ENCODE measurements at places on chromosomes 5 and 9. TPM values are rescaled to one million over a fixed set of nuclear protein-coding genes. Genes with fewer than 3 reads are reported as not detected.

The MZB1 gene
- 0.57 TPM for total RNA-seq

DNA sequence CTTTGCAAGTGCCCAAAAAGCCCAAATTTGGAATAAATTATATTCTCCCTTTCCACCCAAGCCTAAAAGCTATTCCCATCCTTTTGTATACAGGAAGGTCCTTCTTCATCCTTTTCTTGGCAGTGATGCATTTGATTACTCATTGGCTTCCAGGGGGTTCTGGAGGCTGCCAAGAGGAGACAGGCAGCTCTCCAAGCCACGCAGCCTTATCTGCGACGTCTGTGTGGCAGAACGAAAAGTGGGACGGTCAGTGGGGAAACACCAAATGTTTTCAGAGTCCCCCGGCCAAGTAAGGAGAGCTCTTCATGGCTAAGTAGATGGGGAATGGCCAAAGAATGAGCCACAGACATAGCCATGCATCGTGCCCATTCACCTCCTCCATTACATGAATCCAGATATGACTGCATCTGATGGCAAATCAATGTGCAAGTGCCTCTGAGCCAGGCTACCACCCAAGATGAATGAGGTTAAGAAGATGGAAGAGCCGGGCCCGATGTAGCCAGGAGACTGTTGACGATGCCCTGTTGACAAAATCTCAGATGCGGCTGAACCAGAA, 12.1 kb downstream of the ADAM19 start:
- peaks cover 60% of the 10 kb centered on the region for H3K4me1 ChIP-seq
- peak overlapping the region; percentile 66 for H3K27ac ChIP-seq
- no peak overlapping the region for H3K4me3 ChIP-seq

DNA sequence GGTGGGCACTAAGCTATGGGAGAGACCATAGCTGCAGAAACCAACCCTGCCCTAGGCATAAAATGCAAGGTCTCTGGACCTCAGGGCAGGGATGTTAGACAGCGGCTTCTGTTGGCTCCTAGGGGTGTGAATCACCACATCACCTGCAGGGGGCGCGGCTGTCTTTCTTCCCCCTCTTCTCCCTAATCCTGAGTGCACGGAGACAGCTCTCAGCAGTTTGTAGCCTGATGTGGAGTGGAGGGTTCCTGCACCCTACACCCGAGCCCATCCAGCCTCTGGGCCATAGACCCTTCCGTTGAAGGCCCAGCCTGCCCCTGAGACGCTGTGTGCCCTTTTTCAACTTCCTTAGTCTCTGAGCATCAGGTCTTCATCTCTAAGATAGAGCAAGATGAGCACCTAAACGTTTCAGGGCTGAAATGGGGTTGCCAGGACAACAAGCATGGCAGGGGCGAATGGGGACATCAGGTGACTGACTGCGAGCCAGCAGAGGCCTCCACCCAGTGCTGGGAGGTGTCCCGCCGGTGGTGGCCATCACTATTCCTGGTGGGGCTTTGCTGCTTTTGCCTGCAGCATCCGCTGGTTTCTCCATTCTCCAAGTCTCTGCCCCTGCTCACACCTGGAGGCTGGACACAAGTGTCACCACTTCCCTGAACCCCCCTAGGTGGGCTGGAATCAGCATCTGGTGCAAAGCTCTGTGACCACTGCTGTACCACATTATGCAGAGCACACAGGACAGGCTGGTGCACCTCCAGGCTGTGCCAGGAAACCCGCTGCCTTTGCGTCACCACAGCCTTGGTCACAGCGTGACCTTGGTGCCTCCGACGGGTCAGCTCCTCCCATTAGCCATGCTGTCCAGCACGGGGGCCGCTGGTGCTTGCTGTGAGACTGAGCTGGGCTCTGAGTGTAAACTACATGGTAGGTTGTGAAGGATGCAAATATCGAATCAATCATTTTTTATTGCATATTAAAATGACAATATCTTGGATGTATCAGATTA, 2.5 kb upstream of the SEC16A start:
- H3K4me3 ChIP-seq = no peak overlapping the region
- peaks cover 30% of the 10 kb centered on the region for H3K4me1 ChIP-seq
- H3K27me3 ChIP-seq = no peaks in the 10 kb centered on the region

The NMUR2 gene
- not detected for total RNA-seq

The TYRP1 gene
- 3.0 TPM for total RNA-seq

The PCDHB11 gene
- total RNA-seq = 1.8 TPM

DNA sequence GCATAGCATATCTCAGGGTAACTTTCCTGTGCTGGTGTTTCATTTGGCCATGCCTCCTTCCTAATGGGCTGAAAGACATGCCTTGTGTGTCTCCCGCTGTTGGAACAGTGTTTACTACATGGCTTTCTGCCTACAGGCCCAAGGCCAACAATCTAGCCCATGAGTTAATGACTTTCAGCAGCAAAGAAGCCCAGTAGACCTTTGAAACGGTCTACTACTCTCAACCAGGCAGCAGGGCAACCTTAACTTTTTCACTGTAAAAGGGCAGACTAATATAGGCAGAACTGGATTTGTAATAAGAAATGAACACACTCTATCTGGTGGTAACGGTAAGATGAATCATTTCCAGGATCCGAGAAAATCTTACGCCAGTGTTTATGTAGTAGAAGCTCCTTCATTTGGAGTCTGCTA, 21.0 kb downstream of the C5orf15 start:
- H3K4me3 ChIP-seq = no peak overlapping the region
- no peak overlapping the region for H3K27ac ChIP-seq
- peaks cover 6% of the 10 kb centered on the region for H3K4me1 ChIP-seq
- DNase-seq = no peak
- no peaks in the 10 kb centered on the region for H3K27me3 ChIP-seq

DNA sequence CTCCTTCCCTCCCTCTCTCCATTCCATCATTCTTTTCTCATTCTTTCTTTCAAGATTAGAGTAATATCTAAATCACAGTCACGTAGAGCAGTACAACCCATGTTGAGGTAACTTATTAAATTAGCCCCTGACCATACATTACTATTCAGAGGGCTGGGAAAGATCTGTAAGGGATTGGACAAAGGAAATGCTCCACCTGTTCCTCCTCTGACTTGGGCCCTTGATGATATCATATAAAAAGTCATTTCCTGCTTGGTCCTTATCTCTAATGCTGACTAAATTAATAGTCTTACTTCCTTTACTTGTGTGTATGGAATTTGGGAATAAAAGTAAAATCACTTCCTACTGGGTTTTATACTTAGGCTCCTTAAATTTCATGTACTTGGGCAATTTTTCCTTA, 40.8 kb downstream of the SNX18 start:
- no peak for DNase-seq
- no peak overlapping the region for H3K4me3 ChIP-seq
- H3K36me3 ChIP-seq = no peaks in the 10 kb centered on the region
- H3K27me3 ChIP-seq = no peaks in the 10 kb centered on the region
- no peaks in the 10 kb centered on the region for H3K4me1 ChIP-seq

GRCh38 chr5:59722874-59723273, 170.7 kb downstream of the PDE4D start:
- no peak overlapping the region for H3K27ac ChIP-seq
- H3K36me3 ChIP-seq = no peaks in the 10 kb centered on the region
- no peak overlapping the region for H3K4me3 ChIP-seq
- H3K27me3 ChIP-seq = no peaks in the 10 kb centered on the region

The PCDH1 gene
- total RNA-seq = 13.7 TPM

All from psoas muscle (tissue), 8 donors.